Thoracic aorta (tissue), 2 donors: ENCODE measurements at places on chromosomes 7 and 10.
A peak's percentile ranks its signal among the peaks of the same experiment; 100 is the strongest.

- no peak overlapping the region for H3K27ac ChIP-seq
- no peak for DNase-seq
- no peak overlapping the region for H3K4me3 ChIP-seq
- H3K27me3 ChIP-seq, result no peaks in the 10 kb centered on the region
- H3K36me3 ChIP-seq, result no peaks in the 10 kb centered on the region
Observed at GRCh38 chr10:122075171-122075570, 86.2 kb downstream of the TACC2 start.

- H3K27me3 ChIP-seq, result no peaks in the 10 kb centered on the region
- H3K4me3 ChIP-seq, result no peak overlapping the region
- H3K4me1 ChIP-seq, result peaks cover 20% of the 10 kb centered on the region
- H3K36me3 ChIP-seq, result no peaks in the 10 kb centered on the region
Observed at GRCh38 chr7:91949221-91950009, 8.8 kb downstream of the AKAP9 start.

- no peaks in the 10 kb centered on the region for H3K27me3 ChIP-seq
- no peak overlapping the region for H3K4me3 ChIP-seq
- peaks cover 28% of the 10 kb centered on the region for H3K4me1 ChIP-seq
Observed at GRCh38 chr10:91690996-91691676, 58.3 kb upstream of the PPP1R3C start.

- H3K4me3 ChIP-seq, result no peak overlapping the region
- no peaks in the 10 kb centered on the region for H3K27me3 ChIP-seq
- no peak for DNase-seq
- no peak overlapping the region for H3K27ac ChIP-seq
Observed at GRCh38 chr7:90617442-90617841, 21.3 kb downstream of the CDK14 start.

- no peaks in the 10 kb centered on the region for H3K4me1 ChIP-seq
- no peaks in the 10 kb centered on the region for H3K27me3 ChIP-seq
- no peak overlapping the region for H3K4me3 ChIP-seq
- no peak for DNase-seq
Observed at GRCh38 chr7:46356371-46356770, 435.3 kb upstream of the IGFBP3 start.

- H3K36me3 ChIP-seq, result no peaks in the 10 kb centered on the region
- H3K4me1 ChIP-seq, result no peaks in the 10 kb centered on the region
- no peaks in the 10 kb centered on the region for H3K27me3 ChIP-seq
- DNase-seq, result no peak
- H3K4me3 ChIP-seq, result no peak overlapping the region
- no peak overlapping the region for H3K27ac ChIP-seq
Observed at GRCh38 chr10:1774796-1775195, 37.5 kb upstream of the ADARB2 start.

DNA sequence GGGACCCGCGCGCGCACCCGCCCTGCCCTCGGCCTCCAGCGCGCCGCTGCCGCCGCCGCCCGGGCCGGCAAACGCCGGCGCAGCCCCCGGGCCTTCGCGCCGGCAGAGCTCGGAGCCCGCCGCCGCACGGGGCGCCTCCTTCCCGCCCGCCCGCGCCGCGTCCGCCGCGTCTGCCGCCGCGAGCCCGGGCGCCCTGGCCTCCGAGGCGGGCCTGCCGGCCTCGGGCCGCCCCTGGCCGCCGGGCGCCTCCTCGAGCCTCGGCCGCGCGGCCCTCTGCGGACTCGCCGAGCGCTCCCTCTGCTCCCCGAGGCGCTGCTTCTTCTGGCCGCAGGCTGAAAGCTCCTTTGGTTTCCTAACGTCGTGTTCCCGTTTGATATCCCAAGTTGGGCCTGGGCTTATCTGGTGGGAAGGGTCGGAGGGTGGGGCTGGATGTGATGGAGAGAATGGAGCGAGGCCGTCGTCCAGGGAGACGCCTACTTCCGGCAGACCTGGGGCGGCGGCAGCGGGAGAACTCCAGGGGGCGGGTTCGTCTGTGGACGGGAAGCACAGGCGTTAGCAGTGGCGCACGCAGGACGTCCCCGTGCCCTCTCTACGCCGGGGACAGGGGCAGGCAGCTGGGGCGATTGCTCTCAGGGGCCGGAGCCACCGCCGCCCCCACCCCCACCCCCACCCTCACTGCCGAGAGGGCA lies 221.0 kb downstream of the PHTF2 start:
- DNase-seq, result peak; percentile 89
- H3K27me3 ChIP-seq, result no peaks in the 10 kb centered on the region
- H3K27ac ChIP-seq, result peak overlapping the region; percentile 90
- no peaks in the 10 kb centered on the region for H3K36me3 ChIP-seq

DNA sequence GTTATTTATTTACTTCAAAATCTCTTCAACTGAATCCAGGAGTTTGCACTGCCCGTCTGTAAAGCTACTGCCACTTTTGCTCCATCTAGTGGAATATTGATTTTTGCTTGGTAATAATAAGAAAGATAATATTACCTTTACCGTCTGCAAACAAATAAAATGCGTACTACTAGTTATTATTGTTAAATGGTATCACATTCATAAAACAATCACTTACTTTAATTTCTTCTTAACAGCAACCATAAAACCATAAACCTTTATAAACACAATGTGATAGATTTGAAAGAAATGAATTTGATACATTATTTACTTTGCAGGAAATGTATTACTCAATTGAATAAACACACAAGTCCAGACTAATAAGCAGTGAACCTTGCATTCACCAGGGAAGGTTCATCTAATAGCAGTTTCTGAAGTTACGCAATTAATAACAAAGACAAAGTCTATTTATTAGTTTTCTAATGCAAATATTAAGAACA lies 6.4 kb downstream of the AGMO start:
- no peak overlapping the region for H3K27ac ChIP-seq
- DNase-seq, result no peak
- H3K27me3 ChIP-seq, result no peaks in the 10 kb centered on the region

- no peaks in the 10 kb centered on the region for H3K36me3 ChIP-seq
- no peaks in the 10 kb centered on the region for H3K27me3 ChIP-seq
- no peaks in the 10 kb centered on the region for H3K4me1 ChIP-seq
- H3K27ac ChIP-seq, result no peak overlapping the region
- H3K4me3 ChIP-seq, result no peak overlapping the region
Observed at GRCh38 chr10:49653273-49653929, 26.1 kb upstream of the C10orf53 start.

- no peaks in the 10 kb centered on the region for H3K27me3 ChIP-seq
- DNase-seq, result no peak
- H3K36me3 ChIP-seq, result peaks cover 5% of the 10 kb centered on the region
- H3K27ac ChIP-seq, result peak overlapping the region; percentile 81
Observed at GRCh38 chr7:103343758-103344452, 662 bp downstream of the DNAJC2 start.

DNA sequence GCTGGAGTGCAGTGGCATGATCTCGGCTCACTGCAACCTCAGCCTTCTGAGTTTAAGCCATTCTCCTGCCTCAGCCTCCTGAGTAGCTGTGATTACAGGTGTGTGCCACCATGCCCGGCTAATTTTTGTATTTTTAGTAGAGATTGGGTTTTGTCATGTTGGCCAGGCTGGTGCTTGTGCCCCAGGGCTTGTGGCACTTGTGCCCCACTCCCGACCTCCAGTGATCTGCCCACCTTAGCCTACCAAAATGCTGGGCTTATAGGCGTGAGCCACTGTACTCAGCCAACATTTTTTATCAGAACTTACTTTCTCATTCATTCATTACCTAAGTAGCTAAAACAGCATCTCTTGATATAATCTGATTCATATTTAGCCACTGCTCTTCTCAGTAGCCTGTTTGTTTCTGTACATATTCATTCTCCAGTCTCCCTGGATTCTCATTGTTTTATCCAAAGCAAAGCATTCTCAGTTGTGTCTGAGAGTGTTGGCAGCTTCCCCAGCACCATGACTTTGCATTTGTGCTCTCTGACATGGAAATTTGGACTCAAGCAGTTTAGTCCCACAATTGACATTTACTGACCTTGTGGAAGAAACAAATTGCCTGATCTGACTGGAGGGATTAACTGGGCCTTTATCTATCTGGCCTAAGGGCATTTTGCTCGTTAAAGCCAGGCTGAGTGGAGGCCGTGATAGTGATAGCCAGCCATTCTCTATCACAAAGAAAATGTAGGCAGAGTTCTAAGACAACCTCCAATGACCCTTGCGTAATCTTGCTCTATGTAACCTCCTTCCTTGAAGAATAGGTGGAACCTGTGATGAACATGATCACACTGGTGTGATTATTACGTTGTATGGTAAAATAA lies 44.9 kb downstream of the AKR1B15 start:
- peaks cover 13% of the 10 kb centered on the region for H3K4me1 ChIP-seq
- peak; percentile 44 for DNase-seq
- H3K27me3 ChIP-seq, result no peaks in the 10 kb centered on the region
- H3K4me3 ChIP-seq, result no peak overlapping the region
- H3K36me3 ChIP-seq, result no peaks in the 10 kb centered on the region

GRCh38 chr7:116180302-116180701 lies 30.0 kb upstream of the TES start:
- no peak overlapping the region for H3K27ac ChIP-seq

DNA sequence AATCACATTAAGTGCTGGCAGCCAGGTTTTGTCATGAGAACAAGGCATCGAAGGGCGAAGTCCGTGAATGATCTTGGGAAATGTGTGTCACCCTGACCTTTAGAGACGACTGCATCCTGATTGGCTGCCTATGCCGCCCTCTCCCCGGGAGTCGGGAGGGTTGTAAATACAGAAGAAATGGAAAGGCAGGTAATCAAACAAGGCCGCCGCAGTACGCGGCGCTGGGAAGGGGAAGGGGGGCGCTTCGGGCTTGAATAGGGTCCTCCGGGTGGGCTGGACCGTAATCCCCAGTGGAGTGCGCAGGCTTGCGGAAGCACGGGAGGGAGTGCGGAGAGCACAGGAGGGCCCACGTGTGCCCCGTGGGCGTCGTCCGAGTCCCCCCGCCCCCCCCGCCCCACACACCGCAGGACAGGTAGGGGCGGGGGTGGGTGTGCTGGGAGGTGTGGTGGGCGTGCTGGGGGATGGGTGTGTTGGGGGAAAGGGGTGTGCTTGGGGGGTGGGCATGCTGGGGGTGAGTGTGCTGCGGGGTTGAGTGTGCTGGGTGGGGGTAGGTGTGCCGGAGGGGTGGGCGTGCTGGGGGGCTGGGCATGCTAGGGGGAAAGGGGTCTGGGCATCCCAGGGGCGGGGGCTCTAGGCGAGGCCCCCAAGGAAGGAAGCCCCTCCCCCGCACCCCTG lies 169.4 kb downstream of the ARHGAP12 start:
- H3K27me3 ChIP-seq, result no peaks in the 10 kb centered on the region
- peak overlapping the region; percentile 88 for H3K4me3 ChIP-seq
- peaks cover 12% of the 10 kb centered on the region for H3K4me1 ChIP-seq
- H3K27ac ChIP-seq, result peak overlapping the region; percentile 94
- H3K36me3 ChIP-seq, result no peaks in the 10 kb centered on the region
- peak; percentile 45 for DNase-seq

DNA sequence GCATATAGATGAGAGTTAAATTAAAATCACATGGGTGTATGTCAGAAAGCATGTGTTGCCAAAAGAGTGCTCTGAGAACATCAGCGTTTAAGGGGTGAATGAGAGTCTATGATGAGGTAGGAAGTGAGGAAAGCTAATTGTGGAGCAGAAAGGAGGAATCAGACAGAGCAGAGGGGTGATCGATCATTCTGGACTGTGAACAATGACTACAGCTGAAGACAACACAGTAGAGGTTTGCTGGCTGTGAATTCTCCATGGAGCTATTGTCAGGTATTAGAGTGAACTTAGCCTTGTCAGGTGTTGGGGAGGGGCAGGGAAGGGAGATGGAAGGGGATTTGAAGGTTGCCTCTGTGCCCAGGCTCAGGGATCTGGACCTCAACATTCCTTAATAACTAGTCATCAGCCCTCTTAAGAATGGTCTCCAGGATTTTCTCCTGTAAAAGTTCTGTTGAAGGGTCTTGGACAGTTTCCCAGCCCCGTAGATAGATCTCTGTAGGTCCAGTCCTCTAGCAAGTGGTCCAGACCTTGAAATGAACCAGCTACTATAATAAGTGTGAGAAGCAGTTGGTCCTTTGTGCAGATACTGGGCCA lies 57.1 kb downstream of the KIF5B start:
- no peak overlapping the region for H3K27ac ChIP-seq
- H3K36me3 ChIP-seq, result no peaks in the 10 kb centered on the region
- DNase-seq, result no peak

GRCh38 chr7:39525926-39526325 lies 40.3 kb upstream of the YAE1 start:
- no peak for DNase-seq
- H3K27ac ChIP-seq, result no peak overlapping the region
- no peaks in the 10 kb centered on the region for H3K36me3 ChIP-seq
- no peaks in the 10 kb centered on the region for H3K27me3 ChIP-seq
- no peak overlapping the region for H3K4me3 ChIP-seq

DNA sequence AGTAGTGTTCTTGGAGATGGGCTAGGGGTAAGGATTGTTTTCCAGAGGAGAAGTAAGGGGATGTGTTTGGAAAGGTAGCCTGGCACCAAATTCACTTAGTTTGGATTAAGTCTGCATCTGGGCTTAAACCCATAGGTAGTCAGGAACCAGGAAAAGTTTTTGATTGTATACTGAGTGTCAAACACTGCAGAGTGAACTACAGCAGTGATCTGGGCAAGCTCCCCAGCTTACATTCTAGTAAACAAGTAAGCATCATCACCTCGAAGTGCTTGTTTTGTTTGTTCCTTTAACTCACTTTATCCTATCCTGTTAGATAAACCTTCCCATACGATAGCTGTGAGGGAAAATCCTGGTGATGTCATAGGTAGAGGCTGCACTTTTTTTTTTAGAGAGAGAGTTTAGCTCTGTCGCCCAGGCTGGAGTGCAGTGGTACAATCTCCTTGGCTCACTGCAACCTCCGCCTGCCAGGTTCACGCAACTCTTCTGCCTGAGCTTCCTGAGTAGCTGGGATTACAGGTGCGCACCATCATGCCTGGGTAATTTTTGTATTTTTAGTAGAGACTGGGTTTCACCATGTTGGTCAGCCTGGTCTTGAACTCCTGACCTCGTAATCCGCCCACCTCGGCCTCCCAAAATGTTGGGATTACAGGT lies 2.4 kb downstream of the RPS24 start:
- no peak for DNase-seq
- no peak overlapping the region for H3K4me3 ChIP-seq
- no peaks in the 10 kb centered on the region for H3K27me3 ChIP-seq
- peaks cover 41% of the 10 kb centered on the region for H3K4me1 ChIP-seq
- no peak overlapping the region for H3K27ac ChIP-seq

GRCh38 chr10:122112625-122113160 lies 123.7 kb downstream of the TACC2 start:
- H3K27me3 ChIP-seq, result no peaks in the 10 kb centered on the region
- peak overlapping the region; percentile 91 for H3K4me3 ChIP-seq
- no peaks in the 10 kb centered on the region for H3K36me3 ChIP-seq
- peak overlapping the region; percentile 99 for H3K27ac ChIP-seq
- H3K4me1 ChIP-seq, result peaks cover 34% of the 10 kb centered on the region

- H3K27ac ChIP-seq, result no peak overlapping the region
- H3K4me3 ChIP-seq, result no peak overlapping the region
- no peaks in the 10 kb centered on the region for H3K4me1 ChIP-seq
- H3K27me3 ChIP-seq, result no peaks in the 10 kb centered on the region
Observed at GRCh38 chr7:93178213-93178612, 30.0 kb upstream of the SAMD9L start.
